ENCODE measurements at places on chromosomes 5 and 9.

GRCh38 chr9:72949244-72949582, 3.6 kb downstream of the ALDH1A1 start:
- no peak for DNase-seq

DNA sequence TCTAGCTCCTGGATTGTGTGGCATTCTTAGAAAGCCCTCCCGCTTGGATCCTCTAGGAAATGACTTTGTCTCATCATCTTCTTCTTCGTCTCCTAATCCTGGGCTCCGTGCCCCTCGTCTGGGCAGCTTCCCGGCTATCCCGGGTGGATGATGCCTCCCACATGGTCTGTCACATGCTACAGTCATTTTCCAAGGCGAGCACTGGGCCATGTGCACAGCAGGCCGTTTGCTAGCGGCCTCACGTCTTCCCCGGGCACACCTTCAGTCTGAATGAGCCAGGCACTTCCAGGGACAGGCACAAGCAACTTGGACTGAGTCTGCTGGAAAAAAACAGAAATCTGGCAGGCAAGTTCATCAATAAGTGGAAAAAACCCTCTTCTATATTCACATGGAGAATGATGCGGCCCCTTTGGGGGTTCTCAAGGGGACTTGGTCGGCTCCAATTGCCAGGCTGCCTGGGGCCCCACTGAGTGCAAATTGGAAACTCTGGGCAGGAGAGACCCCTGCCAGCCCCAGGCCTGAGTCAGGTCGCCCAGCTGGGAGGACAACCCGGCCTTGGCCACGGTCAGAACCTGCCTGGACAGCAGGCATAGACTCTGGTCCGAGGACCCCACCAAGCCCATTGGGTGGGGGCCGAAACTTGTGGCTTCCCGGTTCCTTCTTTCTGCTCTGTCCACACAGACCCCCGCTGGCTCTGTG, 11.1 kb upstream of the WNK2 start:
- no peak for DNase-seq

DNA sequence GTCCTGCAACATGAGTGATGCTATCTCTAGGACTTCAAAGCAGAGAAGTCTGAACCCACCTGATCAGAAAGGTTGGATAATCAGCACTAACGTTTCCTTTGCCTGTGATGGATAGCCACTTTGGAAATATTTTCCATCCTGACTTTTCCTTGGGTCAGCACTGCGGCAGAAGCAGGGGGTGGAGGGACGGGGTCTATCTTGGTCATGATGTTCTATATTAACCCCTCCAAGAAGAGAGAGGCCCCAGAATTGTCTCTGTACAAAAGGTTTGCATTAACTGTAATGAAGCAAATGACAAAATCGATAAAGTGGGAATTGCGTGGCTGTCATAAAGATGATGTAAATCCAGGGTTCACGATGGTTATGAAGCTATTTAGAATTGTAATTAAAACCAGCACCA, 279.8 kb upstream of the PANK3 start:
- DNase-seq: no peak

- no peak for DNase-seq
Observed at GRCh38 chr5:150309886-150310239, 7.2 kb upstream of the ARSI start.

- DNase-seq: no peak
Observed at GRCh38 chr9:16106021-16106571, 553.3 kb downstream of the CCDC171 start.

GRCh38 chr5:78983601-78984438, 1.3 kb downstream of the ARSB start:
- no peak for DNase-seq

DNA sequence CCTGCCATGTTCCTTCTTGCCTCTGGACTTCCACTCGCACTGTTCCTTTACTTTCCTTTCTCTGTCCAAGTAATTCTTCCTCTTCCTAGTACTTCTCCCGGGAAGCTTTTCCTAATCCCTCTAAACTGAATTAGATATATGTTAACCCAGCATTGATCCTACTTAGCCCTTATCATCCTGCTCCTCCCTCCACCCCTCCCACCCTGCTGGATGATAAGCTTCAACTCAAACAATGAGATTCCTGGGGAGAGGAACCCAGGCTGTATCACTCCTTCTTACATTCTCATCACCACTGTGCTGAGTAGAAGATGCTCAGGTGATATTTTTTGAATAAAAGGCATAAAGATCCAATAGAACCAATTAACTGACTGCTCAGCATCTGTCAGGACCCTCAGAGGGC, 45.7 kb downstream of the CDK5RAP2 start:
- no peak for DNase-seq

DNA sequence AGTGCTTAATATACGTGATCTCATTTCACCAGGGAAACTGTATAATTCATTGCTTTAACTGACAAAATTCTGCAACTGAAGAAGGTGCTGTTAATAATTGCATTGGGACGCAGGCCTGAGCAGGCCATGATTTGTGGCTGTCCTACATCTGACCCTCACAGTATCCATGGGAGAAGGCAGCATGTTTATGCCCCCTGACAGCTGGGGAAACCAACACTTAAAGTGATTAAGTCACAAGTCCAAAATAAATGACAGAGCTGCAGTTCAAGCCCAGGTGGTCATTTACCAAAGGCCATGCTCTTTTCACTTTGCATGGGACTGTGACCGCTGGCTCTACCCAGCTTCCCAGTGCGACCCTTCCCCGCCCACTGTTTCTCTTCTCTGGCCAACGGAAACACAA, 30.5 kb upstream of the KCNMB1 start:
- no peak for DNase-seq

DNA sequence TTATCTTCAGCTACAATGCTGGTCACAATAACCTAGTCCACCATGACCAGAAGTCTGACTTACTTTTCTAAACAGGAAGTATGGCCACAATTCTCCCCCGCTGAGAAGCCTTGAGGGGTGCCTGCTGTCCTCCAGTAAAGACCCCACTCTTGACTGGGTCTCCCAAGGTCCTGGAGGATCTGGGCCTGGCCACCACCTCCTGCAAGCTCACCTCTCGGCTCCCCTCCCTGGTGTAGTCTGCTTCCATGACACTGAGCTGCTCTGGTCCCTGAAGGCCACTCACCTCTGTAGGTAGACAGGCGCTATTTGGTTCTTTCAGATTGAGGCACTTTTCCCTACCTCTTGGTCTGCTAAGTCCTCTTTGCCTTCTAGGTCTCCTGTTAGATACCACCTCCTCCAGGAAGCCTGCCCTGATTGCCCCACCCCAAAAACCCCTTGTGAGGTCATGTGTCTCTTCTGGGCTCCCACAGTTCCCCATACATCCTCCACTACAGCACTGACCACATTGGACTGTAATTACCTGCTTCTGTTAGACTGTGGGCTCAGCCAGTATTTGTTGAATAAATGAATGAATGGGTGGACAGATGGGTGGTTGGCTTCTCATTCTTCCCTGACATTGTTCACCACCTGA, 62.6 kb upstream of the IER5L start:
- DNase-seq: no peak

DNA sequence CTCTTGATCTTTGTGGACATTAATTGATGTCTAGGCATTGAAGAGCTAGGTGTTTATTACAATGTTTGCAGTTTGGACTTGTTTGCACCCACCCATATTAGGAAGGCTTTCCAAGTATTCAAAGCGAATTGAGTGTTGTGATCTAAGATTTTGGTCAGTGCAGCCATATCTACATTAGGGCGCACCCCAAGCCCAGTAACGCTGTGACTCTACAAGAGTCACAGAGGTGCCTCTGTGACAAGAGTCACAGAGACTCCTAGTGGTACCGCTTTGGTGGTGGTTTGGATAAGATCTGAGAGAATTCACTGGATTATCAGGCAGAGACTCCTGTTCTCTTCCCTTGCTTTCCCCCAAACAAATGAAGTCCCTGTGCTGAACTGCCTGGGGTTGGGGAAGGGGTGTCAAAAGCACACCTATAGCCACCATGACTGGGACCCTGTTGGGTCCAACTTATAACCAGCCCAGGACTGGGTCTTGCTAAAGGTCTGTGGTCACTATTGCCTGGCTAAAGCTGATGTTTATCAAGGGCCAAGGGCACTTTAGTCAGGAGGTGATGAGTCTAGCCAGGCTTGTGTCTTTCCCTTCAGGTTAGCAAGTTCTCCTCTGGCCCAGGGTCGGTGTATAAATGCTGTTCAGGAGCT, 114.1 kb upstream of the RIOK2 start:
- DNase-seq: no peak

DNA sequence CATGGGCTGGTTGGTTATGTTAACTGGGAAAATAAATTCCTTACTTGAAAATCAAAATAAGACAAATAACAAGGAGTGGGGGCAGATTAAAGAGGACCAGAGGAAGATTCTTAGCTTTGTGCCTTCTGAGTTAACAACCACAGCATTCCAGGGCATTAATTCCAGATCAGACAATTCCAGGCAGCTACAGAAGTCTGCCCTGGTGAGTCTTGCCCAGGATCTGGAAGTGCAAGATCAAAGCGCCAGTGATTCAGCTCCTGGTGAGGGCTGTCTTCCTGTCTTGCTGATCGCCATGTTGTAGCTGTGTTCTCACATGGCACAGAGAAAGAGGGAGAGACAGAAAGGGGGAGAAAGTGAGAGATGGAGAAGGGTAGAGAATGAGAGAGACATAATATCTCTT, 65.6 kb downstream of the ANXA2R start:
- no peak for DNase-seq

- no peak for DNase-seq
Observed at GRCh38 chr9:132606066-132606465, 23.7 kb downstream of the BARHL1 start.

- DNase-seq: no peak
Observed at GRCh38 chr5:131423056-131423455, 159.2 kb downstream of the CDC42SE2 start.

DNA sequence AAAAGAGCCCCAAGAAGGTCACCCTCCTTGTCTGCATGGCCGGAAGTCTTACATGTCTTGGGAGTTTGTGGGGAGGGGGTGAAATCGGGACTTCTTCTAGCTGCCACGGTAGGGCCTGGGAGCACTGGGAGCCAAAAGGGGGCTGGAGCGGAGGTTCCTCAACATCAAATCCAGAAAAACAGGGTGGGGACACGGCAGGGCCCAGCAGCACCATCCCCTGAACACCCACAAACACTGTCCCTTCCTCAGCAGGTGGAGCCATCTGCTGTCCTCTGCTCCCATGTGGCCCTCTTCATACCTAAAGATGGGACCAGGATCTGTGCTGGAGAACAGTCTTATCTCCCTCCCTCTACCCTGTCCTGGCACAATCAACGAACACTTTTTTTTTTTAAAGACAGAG, 2.7 kb downstream of the TERT start:
- no peak for DNase-seq

GRCh38 chr9:91515074-91515687, 91.5 kb upstream of the NFIL3 start:
- DNase-seq: no peak

- DNase-seq: no peak
Observed at GRCh38 chr9:111231801-111232580, 98.0 kb downstream of the OR2K2 start.

GRCh38 chr9:138067613-138068367, 190.2 kb downstream of the CACNA1B start:
- DNase-seq: no peak

GRCh38 chr9:133058550-133059320, 3.0 kb upstream of the CEL start:
- DNase-seq: no peak

DNA sequence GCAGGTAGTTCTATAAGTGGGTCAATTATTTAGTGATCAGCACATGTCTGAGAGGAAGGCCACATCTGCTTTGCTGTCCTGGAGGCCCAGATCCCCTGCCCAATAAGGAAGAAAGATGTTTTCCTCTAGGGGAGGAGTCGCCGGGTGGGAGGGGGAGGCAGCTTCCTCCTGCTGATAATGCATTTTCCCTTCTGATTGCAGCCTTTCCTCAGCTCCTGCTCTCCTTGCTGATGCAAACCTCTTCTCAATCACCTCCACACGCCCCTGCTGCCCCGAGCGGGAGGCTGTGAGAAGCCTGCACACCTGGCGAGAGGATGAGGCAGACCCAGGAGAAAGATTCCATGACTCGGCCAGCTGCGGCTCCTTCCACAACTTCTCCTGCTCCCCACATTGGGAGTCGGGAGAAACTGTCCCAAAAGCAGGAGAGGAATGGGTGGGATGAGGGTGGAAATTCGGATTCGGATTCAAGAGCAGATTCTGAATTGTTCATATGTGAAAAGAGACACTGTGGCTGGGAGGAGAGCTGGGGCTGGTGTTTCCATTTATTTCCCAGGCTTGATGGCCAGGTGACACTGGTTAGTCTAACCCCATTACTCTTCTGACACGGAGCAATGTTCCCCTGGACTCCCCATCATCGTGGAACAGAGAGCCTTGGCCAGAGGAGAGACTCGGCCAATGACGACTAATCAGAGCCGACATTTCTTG, 6.8 kb upstream of the NTNG2 start:
- no peak for DNase-seq

- no peak for DNase-seq
Observed at GRCh38 chr5:138626333-138626944, 51.2 kb upstream of the HSPA9 start.

GRCh38 chr9:14670718-14671117, 22.5 kb downstream of the ZDHHC21 start:
- DNase-seq: no peak

DNA sequence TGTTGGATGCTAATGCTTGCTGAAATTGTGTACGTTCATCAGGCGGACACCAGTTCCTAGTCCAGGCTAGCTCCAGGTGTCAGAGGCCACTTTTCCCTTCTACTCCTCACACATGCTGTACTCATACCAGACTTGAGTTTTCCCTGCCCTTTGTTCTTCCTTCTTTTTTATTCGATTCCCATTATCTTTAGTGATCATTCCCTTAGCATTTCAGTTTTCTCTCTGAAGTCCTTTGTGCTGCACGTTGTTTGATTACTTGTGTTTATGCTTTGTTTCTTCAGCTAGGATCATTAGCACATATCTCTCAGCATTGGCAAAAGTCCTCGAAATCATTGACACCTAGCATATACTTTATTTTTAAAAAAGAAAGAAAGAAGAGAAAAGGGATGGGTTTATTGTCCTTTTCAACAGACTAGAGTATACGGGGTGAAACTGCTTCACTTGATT, 409 bp upstream of the COX7C start:
- DNase-seq: no peak

- peak; percentile 81 for DNase-seq
Observed at GRCh38 chr5:89343666-89344065, 460.7 kb upstream of the MEF2C start.

DNA sequence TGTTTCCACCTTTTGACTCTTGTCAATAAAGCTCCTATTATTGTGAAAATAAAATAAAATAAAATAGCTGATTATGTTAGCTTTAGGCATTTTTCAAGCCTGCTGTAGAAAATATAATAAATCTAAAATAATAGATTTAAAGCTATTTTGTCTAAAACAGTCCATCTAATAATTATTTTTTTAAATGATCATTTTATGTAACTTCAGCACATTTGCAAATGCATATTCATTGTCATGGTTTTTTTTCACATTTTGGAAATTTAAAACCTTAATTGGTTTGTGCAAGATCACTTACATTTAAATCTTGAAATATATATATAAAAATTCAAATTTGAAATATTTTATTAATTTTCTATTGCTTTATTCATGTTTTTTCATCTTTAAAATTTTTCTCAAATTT, 159.8 kb downstream of the ADGRV1 start:
- no peak for DNase-seq

GRCh38 chr5:82054004-82054710, 82.3 kb downstream of the ATG10 start:
- no peak for DNase-seq

GRCh38 chr5:94853120-94853519, 234.7 kb downstream of the SLF1 start:
- DNase-seq: no peak
